Uterus (tissue), 4 donors: ENCODE measurements at places on chromosomes 3 and 15. TPM values are rescaled to one million over a fixed set of nuclear protein-coding genes. Genes with fewer than 3 reads are reported as not detected.

CELSR3 gene
- under 0.01 TPM for total RNA-seq

RETNLB gene
- not detected for total RNA-seq

RASGRP1 gene
- under 0.01 TPM for total RNA-seq

RLBP1 gene
- not detected for total RNA-seq

FGD5 gene
- total RNA-seq = 21.4 TPM

CD80 gene
- total RNA-seq = 1.1 TPM

LCTL gene
- total RNA-seq = not detected

PPP1R14D gene
- total RNA-seq = not detected

ATP13A5 gene
- not detected for total RNA-seq

DNA sequence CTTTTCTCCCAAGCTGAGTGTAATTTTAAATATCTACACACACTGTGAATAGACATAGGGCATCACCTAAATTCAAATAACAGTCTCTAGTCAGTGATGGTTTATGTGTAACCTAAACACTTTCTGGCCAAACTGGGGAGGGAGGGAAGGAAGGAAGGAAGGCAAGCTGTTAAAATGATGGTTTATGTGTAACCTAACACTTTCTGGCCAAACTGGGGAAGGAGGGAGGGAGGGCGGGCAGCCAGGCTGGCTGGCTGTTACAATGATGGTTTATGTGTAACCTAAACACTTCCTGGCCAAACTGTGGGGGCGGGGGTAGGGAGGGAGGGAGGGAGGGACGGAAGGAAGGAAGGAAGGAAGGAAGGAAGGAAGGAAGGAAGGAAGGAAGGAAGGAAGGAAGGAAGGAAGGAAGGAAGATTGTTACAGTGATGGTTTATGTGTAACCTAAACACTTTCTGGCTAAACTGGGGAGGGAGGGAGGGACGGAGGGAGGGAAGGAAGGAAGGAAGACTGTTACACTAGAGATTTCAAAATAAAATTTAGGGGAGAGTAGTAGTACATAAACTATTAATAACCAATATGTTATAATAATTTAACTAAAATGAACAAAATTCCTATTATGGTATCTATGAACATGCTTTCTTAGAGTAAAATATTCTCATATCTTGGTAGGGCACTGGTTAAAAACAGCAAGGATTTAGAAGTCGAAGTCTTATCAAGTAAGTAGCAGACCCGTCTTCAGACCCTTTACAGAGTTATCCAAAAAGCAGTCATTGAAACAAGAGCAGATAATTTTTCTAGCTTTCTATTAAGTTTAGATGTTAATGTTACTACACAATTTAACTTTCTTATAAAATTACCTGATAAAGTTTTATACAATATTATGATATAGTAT is 148.1 kb downstream of the LMLN start:
- no peak for DNase-seq

DNA sequence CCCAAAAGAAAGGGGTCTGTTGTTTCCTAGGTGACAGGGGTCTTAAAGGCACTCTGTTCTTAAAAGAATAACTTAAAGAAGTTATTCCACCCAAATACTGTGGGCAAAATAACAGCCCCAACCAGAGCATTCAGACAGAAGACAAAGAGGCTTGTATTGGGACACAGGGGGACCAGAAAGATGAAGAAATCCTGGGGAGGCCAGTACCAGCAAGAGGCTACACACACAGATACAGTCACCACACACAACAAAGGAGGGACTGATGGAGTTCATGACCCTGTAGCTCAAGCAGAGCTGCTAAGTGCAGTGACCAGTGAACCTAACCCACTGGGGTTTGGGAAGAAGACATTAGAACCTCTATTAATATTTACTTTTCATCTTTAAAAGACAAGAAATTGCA is 59.0 kb downstream of the MTHFS start:
- no peak for DNase-seq

GRCh38 chr3:35141406-35141805 is 497.9 kb upstream of the ARPP21 start:
- DNase-seq = no peak

GRCh38 chr3:183283886-183284285 is 30.8 kb downstream of the B3GNT5 start:
- DNase-seq = no peak

GRCh38 chr3:141499965-141500364 is 13.1 kb downstream of the RASA2 start:
- no peak for DNase-seq

- no peak for DNase-seq
These were observed 17.2 kb downstream of the FLNB start for GRCh38 chr3:58025406-58025805.

DNA sequence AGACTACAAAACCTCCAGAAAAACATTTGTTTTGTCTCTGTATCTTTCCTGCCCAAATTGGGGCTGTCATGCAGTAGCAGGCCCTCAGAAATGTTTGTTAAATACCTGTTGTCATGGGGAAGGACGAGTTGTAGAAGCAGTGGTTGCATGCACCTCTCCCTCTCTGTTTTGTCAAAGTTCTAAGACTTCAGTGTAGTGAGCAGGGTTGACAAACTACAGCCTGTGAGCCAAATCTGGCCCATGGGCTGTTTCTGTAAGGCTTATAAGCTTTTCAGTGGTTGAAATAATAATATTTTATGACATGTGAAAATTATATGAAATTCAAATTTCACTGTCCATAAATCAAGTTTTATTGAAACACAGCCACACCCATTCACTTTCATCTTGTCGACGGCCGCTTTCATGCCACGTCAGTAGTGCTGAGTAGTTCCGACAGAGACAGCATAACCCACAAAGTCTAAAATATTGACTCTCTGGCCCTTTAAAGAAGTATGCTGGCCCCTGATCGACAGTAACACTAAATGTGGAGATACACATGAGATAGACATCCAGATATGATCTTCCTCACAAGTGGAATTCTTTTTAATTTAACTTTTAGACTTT is 102.9 kb downstream of the PDZRN3 start:
- DNase-seq = no peak

DNA sequence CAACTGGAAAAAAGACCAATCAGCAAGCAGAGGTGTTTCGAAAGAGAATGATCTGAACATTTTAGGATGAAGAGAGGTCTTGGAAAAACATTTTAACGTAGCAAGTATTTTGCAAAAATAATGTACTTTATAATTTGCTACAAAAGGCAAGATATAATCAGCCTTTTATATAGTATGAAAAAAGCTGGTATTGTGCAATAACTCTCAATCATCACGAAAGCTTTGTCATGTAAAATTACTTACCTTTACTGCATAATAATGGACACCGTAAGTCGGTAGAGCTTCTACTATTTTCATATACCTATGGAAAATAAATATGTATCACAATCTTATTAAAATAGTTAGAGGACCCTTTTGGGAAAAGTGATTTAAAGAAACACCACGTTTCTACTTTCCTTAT is 95.7 kb upstream of the LMOD3 start:
- no peak for DNase-seq

DNA sequence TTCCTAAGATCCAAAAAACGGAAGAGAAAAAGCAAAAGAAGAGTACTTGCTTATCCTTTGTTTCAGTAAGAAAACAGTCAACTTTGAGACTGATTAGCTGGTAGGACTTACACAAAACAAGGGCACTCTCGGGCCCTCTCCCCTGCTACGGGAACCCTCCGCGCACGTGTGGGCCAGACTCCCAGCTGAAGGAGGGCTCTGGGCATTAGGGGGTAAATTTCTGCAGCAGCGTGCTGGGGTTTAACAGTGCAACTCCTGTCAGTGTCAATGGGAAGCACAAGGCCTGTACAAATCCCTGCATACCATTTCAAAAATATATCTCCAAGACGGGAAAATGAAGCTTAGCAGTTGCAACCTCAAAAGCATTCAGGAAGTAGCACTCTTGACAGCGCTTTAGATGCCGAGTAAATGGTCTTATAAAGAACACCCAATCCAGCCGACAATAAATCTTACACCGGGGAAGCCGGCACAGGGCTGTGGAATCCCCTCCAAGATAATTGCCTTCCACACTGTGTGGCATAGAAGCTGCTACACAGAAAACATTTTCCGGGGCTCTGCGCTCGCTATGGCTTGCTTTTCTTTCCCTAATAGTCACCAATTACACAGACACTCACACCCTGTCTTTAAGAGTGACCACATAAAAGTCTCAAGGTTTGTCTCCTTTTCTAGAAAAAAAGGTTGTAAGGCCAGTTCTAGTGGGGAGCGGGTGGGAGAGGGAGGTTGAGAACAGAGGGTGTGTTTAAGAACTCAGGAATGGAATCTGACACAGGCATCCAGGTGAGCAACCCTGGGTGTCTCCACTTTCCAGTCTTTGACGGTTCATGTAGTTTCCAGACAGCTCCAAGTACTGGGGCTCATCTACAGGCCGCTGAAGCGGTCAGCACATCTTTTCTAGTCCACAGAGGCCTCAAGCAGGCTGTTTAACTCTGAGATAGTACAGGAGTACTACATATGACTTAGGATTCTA is 512.7 kb downstream of the FOXP1 start:
- no peak for DNase-seq

DNA sequence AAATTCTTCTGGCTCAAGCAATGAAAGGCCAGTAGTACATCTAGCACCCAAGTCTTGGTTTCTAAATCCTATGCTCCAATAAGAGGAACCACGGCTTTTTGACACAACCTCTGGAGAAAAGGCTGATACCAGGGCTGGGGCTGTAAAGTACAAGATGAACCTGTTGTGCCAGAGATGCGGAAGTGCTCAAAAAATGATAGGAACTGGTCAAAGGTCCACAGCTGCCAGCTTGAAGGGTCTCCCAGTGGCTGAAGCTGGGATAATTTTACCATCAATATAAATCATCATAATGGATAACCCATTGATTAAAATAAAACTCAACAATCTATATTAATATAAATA is 558 bp upstream of the NCEH1 start:
- DNase-seq = peak; percentile 36

GRCh38 chr15:70504299-70504951 is 258.9 kb downstream of the UACA start:
- peak; percentile 37 for DNase-seq

DNA sequence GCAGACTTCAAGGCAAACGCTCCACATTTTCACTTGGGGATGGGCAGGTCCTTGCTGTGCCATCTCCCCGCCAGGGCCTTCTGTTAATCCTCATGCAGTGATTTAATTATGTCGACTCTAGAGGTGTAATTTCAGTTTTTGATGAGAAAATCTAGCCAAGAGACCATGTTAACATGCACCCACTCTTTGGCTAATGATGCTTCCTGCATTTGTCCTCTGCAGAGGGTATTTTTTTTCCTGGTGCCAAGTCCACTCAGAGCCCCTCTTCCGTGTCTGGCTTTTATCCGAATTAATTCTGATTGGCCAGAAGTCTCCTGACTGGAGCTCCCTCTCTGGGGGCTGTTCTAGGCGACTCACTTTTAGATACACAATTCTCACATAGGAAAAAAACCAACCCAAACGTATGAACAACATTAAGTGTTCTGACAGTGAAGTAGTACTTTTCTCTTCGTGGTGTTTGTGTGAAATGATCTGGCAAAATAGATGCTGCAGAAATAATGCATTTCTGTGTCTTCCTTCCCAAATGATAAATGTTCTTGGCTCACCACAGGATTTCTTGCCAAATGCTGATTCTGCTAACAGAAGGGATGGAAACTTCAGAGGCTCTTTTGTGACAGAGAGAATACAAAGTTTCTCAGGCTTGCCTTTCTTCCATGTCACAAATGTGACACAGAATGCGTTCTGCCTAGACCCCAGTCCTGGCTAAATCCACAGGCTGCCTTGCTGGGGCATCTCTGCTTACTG is 190.0 kb downstream of the CACNA2D3 start:
- DNase-seq = no peak

GRCh38 chr3:11810276-11810675 is 36.4 kb downstream of the TAMM41 start:
- DNase-seq = no peak

DNA sequence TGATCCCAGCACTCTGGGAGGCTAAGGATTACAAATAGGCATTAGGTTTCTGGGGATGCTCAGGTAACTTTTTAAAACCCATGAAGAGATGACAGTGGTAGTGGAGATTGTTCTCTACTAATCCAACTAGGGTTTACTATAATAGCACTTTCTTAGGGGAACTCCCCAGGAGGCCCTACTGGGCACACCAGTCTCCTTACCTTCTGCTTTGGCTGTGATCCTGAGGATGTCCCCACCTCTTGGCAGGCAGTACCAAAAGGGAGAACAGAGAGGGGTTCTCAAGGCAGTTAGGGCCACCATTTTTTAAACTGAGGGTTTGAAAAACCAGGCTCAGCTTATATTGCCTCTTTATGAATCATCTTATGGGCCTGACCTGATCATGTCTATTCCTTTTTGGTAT is 15.0 kb upstream of the FBXL22 start:
- no peak for DNase-seq

GRCh38 chr3:108004647-108005046 is 86.2 kb downstream of the CD47 start:
- no peak for DNase-seq

DNA sequence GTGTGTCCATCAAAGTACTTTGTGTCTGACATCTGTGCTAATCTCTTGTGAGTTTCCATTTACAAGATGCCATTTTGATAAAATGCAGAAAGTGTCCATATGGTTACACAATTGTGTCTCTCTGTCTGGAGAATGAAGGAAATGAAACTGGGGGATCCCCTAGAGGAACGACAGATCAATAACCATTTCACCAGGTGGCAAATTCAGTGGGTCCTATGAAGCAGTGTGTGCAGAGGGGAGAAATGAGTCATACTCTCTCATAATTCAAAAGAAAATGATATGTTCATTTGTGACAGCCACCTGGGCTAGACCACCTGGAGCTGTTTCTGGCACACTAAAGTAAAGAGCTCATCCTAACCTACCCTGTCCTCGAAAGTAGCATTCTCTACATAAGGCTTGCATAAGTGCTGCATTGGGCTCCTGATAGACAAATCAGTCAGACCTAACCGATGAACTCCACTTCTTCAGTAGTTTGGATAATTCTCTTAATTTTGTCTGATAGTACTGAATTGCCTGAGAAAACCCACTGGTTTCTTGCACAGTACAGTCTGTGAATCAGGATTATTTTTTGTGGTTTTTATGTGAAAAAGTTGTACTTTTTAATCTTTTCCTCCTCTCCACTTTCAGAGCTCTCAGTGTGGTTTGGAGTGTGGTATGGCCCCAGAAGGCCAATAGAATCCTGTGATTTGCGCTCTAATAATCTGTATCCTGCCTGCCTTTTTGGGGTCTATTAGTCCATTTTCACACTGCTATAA is 10.3 kb upstream of the CD47 start:
- DNase-seq = no peak

- DNase-seq = no peak
These were observed 105.3 kb upstream of the PEX5L start for GRCh38 chr3:180142041-180142440.

- no peak for DNase-seq
These were observed 92.6 kb upstream of the VGLL4 start for GRCh38 chr3:11736136-11736833.

GRCh38 chr3:156525808-156526207 is 29.1 kb downstream of the SSR3 start:
- DNase-seq = no peak

- no peak for DNase-seq
These were observed 39.6 kb downstream of the LNP1 start for GRCh38 chr3:100440895-100441294.

- DNase-seq = no peak
These were observed 61.9 kb downstream of the CRYBG3 start for GRCh38 chr3:97883736-97884135.
